Activated B cell treated with CpG ODN at 0.5 μM for 24 hours (primary cell): ENCODE measurements at places on chromosomes 2 and 18. TPM values are rescaled to one million over a fixed set of nuclear protein-coding genes. Genes with fewer than 3 reads are reported as not detected.

GRCh38 chr2:205706769-205707381, 24.6 kb downstream of the NRP2 start:
- DNase-seq = peak; percentile 60

GRCh38 chr2:135935914-135936313, 49.5 kb downstream of the DARS1 start:
- DNase-seq = no peak

GRCh38 chr2:101766337-101766736, 68.8 kb downstream of the MAP4K4 start:
- no peak for DNase-seq

GRCh38 chr2:152056418-152056817, 42.4 kb downstream of the CACNB4 start:
- no peak for DNase-seq

- no peak for DNase-seq
Measured at GRCh38 chr18:49183921-49184320, 233.2 kb upstream of the SMAD7 start.

GRCh38 chr2:186201371-186201770, 284.7 kb upstream of the ZC3H15 start:
- no peak for DNase-seq

- no peak for DNase-seq
Measured at GRCh38 chr18:6017171-6017570, 121.8 kb upstream of the TMEM200C start.

SLC9A4 gene
- 0.05 and 0.11 TPM in 2 replicates for total RNA-seq

RAB6C gene
- not detected in 2 replicates for total RNA-seq

INHA gene
- not detected in 2 replicates for total RNA-seq
